ENCODE measurements at places on chromosomes 11 and 22. TPM values are rescaled to one million over a fixed set of nuclear protein-coding genes. Genes with fewer than 3 reads are reported as not detected.

DNA sequence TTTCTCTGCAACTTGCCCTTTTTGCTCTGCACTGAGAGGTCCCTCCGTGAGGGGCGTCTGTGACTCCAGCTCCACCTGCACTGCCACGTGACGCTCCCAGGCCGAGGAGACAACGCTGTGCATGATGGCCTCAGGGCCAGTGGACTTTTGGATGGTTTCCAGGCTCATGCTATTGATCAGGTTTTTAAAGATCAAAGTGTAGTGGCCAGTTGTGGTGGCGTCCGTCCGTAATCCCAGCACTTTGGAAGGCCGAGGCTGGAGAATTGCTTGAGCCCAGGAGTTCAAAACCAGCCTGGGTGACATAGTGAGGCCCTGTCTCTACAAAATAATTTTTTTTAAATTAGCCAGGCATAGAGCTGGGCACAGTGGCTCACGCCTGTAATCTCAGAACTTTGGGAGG lies 16.1 kb downstream of the RPL3 start:
- DNase-seq: no peak

DNA sequence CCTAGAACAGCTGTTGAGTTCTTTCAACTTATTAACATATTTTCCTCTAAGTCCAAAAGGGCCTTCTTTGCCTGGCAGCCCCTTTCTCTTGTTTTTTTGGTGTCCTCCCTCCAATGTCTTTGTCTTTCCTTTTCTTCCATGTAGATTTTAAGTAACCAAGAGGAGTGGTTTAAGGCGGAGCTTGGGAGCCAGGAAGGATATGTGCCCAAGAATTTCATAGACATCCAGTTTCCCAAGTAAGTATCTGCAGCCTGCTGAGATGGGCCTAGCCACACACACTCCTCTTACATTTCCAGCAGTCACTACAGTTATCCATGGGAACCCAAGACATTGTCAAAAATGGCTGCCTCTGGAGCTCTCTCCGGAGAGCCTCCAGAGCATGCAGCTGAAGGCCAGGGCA lies 4.5 kb upstream of the TMA7B start:
- no peak for DNase-seq

GRCh38 chr11:71191201-71191600 lies 61.2 kb downstream of the SHANK2 start:
- no peak for DNase-seq

DNA sequence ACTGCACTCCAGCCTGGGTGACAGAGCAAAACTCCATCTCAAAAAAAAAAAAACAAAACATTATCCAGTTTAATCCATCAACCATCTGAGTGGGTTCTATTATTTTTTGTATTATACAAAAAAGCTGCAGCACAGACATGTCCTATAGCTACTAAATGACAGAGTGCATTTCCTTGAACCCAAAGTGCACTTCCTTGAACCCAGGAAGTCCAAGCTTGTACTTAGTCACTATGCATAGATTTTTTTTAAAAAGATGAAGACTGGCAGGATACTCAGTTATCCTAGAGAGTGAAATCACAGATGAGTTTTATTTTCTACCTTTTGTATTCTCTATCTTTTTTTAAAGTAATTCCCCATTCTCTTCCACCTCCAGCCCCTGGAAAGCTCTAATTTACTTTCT lies 8.0 kb upstream of the RRAS2 start:
- DNase-seq: no peak

- DNase-seq: no peak
Observed at GRCh38 chr11:76748948-76749347, 34.2 kb upstream of the TSKU start.

FADS1 gene
- 24.2 TPM for total RNA-seq
